ENCODE measurements at places on chromosomes 2 and 18. TPM values are rescaled to one million over a fixed set of nuclear protein-coding genes. Genes with fewer than 3 reads are reported as not detected.

Gene DSG1
- not detected for total RNA-seq

Gene FIGN
- total RNA-seq = 3.1 TPM

DNA sequence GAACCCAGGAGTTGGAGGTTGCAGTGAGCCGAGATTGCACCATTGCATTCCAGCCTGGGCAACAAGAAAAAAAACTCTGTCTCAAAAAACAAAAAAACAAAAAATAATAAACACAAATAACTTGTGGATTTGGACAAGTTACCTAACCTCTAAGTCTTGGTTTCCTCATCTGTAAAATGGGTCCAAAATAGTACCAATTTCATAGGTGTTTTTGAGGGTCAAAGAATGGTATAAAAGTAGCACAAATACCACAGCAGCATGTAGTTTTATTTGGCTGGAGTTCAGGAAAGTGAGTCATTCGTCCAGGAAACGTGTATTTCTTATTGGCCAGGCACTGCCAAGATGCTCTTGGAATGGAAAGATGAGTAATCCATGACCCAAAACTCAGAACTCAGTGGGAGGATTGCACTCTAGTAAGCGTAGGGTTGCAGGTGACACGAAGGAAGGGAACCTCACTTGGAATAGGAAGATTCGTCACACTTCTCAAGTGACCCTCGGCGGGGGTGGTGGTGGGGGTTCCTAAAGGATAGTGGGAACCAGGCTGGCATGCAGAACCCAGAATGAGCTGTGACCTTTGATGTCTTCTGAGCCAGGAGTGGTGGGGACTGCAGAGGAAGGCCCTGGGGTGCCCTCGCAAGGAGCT lies 24.4 kb downstream of the GRHL1 start:
- DNase-seq = no peak

DNA sequence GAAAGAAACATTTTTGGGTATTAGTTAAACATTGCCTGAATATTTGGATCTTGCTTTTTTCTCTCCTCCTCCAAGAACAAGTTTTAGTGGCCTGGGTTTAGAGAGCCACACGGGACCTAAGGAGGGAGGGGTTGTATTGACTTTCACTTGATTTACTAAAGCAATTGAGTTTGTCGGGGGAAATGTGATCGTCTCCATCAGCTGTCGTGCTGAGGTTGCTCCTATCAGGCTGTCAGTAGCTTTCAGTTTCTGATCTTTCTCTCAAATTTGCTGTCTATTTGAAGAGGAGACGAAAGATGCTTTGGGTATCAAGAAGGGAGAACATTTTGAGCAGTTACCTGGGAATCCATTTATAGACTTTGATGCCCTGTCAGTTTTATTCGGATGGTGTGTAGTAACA lies 106.0 kb downstream of the SETBP1 start:
- DNase-seq = no peak

Gene FHOD3
- 32.5 TPM for total RNA-seq

- DNase-seq = no peak
Measured at GRCh38 chr18:13202571-13202970, 16.0 kb upstream of the LDLRAD4 start.

Measured in gastrocnemius medialis (tissue), 4 donors.